ENCODE measurements at places on chromosomes 6 and 20.

GRCh38 chr20:62025394-62025793 is 40.3 kb downstream of the TAF4 start:
- no peak for DNase-seq

DNA sequence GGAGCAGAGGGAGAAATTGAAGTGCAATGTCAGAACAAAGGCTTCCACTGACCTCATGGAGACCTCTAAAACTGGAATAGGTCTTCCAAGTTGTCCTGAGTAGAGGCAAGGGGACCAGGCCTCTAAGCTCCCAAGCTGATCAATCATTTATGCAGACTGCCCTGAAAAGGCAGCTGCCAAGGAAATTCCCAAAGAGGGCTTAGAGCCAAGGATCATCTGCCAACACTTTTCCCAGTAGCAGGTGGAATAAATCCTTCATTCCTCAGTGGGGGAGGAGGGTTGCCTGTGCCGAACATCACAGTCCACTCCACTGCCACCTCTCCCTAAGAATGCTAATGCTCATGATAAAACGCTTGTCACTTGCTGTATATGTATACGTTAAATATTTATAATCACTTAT is 29.3 kb upstream of the RALY start:
- no peak for DNase-seq

DNA sequence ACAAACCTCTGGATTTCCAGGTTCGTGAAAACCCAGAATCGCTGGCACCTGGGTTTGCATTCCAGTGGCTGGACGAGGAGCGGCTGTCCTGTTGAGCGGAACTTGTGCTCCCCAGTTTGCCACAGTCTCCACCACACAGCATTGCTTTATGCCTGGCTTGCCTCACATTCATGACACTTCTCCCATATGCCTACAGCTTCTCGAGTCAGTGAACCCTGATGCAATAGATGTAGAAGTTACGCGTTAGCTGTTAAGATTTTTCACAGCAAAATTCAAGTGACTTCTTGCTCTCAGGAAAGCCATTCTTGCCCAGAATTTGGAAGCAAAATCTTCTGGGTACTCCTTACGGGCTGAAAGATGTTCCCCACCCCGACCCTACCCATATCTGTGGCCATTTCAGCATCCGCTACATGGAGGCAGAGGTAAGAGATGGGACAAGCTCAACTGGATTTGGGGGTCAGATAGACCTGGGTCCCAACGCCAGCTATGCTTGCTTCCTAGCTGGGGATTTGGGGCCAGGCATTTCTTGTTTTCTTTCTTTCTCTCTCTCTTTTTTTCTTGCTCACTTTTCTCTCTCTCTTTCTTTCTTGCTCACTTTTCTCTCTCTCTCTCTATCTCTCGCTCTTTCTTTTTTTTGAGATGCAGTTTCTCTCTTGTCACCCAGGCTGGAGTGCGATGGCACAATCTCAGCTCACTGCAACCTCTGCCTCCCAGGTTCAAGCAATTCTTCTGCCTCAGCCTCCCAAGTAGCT is 12.4 kb upstream of the GDAP1L1 start:
- DNase-seq, result no peak

GRCh38 chr20:51022803-51023616 is at the start of gene KCNG1:
Gene KCNG1 (minus strand): TSS chr20:51023107. CDS start chr20:51010338, 12,769 bp downstream.
- DNase-seq, result peak; percentile 74

GRCh38 chr20:22584922-22585785 is 782 bp upstream of the FOXA2 start:
- peak; percentile 66 for DNase-seq

DNA sequence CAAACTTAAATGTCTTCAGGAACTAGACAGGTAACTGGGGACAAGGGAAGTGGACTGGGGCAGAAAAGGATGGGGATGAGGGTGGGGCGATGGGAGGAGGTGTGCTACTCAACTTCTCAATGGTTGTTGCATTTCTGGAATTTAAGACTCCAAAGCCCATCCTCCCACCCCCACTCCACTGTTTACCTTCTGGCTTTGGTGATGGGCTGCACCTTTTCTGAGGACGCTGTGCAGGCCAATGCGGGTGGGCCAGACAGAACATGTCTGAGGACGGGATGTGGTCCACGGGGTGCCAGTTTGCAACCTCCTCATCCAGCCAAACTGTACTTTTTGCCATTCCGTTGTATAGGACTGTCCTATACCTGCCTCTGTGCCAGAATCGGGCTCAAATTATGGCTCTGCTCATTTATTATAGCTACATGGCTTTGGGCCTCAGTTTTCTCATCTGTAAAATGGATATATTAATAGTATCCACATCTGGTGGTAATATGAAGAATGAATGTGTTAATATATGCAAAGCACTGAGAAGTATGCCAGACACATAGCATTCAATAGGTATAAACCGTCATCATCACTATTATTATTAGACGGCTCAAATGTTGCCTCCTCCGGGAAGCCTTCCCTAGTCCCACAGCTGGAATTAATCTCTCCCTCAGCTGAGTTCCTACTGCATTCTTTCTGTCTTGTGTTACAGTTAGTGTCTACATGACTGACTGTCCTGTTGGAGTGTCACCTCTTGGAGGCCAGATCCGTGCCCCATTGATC is 31.0 kb upstream of the VEGFA start:
- DNase-seq, result no peak

- DNase-seq, result no peak
These were observed 995.8 kb upstream of the FLRT3 start for GRCh38 chr20:15333170-15333569.

DNA sequence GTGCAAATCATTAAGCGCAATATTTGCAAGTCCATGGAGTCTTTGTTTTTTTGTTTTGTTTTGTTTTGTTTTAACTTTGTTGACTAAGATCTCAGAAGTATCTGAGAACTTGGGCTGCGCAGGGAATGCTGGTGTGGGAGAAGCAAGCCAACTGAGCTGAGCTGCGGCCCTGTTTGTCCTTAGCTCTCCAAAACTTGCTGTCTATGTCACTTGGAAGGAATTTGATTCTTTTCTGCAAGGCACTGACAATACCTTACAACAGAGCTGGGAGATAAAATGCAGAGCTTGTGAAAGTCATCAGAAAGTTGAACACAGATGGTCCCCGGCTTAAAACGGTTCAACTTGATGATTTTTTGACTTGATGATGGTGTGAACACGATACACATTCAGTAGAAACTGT is 5.4 kb downstream of the SLC22A23 start:
- no peak for DNase-seq

DNA sequence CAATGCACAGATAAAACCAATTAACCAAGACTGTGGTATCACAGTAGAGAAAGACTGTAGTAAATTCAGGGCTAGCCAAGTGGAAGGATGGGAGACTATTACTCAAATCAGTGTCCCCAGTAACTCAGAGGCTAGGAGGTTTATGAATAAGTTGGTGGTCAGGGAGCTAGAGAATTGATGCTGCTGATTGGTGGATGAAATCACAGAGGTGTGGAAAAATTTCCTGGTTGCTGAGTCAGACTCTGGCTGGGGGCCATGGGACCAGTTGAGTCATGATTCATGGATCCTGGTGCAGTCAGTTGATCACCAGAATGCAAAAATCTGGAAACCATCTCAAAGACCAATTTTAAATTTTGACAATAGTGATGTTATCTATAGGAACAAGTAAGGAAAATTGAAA is 555.9 kb downstream of the C6orf118 start:
- no peak for DNase-seq

DNA sequence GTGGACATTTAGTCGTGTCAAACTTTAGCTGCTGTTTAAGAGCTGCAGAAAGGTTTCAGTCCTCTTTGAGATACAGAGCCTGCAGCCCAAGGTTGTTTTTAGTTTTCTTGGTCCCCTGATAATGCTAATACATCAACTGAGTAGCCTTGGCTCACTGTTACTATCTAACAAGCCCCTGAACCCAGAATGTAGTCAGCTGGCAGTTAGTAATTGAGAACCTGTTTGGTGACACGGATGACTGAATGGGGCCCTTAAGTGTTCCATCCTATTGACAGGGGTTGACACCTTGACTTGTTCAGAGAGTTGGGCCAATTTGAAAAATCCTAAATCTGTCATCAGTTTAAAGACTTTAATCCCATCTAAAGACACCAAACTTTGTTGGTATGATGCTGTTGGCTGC is 2.8 kb downstream of the RTN4IP1 start:
- no peak for DNase-seq

DNA sequence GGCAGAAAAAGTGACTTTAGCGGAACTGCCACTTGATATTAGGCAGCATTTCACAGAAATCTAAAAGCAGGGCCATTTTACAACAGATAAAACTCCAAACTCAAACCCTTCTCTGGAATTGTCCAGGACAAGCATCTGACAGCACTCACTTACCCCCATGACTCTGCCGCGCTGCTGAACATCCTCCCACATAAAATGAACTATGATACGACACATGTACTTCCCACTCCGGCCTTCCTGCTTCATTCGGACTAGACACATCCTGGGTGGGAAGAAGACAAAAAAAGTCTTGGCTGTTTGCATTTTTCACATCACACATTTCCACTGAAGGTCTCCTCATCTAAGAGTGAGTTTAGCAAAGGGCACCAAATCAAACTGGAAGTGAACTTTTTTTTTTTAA is 54.8 kb upstream of the FAM83C start:
- no peak for DNase-seq

DNA sequence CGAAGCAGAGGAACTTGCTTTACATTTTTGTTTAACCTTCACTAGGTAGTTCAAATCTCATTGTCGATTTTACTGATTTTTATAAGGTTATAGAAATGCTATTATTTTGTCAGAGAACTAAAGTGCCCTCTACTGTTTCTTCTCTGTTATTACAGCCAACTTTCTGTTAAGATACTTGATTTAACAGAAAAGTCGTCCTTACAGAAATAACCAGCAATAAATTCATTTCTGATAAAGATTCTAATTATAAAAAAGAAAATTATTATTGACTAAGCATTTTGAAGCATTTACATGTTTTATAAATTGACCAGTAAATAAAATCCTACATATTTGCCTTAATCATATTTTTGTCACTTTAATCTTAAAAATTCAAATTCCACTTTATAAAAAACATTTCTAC is 60.8 kb downstream of the OGFRL1 start:
- DNase-seq, result peak; percentile 1

DNA sequence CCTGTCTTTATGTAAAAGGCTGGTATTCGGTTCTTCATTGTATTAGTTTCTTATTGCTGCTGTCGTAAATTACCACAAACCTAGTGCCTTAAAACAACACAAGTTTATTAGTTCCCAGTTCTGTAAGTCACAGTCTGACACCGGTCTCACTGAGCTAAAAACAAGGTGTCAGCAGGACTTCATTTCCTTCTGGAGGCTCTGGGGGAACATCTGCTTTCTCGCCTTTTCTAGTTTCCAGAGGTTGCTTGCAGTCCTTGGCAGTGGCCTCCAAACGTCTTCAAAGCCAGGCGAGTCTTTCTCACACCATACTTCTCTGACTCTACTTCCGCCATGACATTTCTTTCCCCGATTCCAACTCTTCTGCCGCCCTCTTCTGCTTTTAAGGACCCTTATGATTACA is 43.0 kb upstream of the ZFAND3 start:
- DNase-seq, result no peak
